ENCODE measurements at places on chromosomes 7 and 10.

- no peak for DNase-seq
Observed at GRCh38 chr7:50358041-50358705, 53.7 kb downstream of the IKZF1 start.

DNA sequence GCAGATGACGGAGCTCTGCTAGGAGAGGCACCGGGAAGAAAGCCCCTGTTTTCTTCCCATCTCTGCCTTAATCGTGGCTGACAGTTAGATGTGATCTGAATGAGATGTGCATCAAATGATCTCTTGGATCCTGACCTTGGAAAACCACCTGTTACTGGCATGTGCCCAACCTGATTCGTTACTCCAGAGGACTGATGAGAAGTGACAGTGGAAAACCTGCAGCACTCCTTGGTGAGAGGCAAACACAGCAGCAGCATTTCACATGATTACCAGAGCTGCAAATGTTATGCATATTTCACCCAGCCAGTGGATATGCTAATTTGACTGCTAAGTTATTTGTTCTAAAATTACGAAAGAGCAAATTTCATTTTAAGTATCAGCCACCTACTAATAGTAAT, 95.3 kb downstream of the PTPRN2 start:
- no peak for DNase-seq

- no peak for DNase-seq
Observed at GRCh38 chr10:97549587-97550322, 22.8 kb upstream of the ANKRD2 start.

GRCh38 chr10:116109481-116109880, 163.5 kb downstream of the GFRA1 start:
- DNase-seq: no peak

All from stimulated activated CD8-positive, alpha-beta memory T cell treated with anti-CD3 and anti-CD28 coated beads, Interleukin-7, amount 100 ng/mL, for 24 hours (primary cell).